ENCODE measurements at places on chromosomes 1 and 21.

DNA sequence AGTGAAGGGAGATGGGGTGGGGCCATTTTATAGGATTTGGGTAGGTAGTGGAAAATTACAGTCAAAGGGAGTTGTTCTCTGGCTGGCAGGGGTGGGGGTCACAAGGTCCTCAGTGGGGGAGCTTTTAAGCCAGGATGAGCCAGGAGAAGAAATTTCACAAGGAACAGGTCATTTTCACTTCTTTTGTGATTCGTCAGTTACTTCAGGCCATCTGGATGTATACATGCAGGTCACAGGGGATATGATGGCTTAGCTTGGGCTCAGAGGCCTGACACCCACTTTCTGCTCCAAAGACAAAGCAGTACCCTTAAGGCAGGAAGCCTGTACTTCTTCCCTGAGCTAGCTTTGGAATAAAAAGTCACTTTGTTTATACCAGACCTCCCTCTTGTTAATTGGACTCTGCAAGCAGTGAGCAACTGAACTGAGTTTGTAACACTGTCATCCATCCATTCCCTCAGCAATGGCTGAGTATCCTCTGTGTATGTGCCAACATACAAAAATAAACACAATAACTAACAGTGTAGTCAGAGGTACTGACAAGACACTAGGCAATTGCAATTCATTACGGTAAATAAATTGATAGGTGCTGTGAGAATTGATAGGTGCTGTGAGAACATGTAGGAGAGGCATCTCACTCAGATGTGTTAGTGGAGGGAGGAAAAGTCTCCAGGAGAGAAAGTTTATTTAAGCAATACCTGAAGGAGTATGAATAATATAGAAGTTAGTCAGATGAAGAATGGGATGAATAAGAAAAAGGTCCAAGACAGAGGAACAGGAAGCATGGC is 14.7 kb upstream of the RGS2 start:
- DNase-seq, result no peak

GRCh38 chr1:173020138-173020750 is 30.5 kb downstream of the TNFSF18 start:
- no peak for DNase-seq

- no peak for DNase-seq
Observed at GRCh38 chr1:34113887-34114286, 51.1 kb downstream of the CSMD2 start.

DNA sequence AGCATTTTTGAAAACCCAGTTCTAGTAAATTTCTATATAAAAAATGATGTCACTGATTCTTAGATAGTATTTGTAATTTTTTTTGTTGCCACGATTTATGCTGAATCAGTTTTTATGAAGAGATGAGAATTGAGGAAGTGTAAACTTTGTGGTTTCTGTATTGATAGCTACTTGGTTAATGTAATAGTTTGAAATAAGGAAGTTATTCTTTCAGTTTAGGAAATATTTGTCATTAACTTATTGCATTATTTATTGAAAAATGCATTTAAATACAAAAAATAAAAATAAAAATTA is 97.8 kb downstream of the ZFYVE9 start:
- DNase-seq, result no peak

- DNase-seq, result no peak
Observed at GRCh38 chr1:155093911-155094621, 15.4 kb downstream of the EFNA3 start.

DNA sequence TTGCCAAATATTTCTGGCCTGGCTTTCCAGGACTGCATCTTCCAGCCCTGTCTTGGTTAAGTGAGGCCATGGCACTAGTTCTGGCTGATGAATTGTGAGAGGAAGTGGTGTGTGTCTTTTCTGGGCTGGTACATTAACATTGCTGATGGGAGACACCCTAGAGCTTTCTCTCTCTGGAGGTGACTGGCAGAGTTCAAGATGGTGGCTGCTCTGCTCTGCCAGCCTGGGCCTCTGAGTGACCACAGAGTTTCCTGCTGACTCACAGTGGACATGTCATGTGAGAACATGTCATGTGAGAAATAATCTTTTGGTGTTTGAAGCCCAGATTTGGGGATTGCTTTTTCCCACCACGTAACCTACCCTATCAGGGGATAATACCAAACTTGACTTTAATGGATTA is 218.0 kb upstream of the KIAA0040 start:
- DNase-seq, result no peak

DNA sequence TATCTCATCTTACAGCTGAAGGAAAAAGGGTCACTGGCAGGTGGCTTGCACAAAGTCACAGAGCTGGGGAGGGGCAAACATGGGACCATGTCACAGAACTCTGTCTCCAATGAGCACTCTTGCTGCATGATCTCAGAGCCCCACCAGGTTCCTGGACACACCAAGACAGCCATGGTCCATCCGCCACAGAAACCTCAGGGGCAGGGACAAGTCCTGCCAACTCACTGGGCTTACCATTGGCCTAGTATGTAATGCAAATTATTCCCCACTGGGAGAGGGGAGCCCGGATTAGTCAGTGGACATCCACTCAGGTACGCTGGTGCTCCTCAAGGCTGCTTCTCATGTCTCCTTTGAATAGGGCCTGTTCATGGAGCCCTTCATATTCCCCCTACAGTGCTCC is 14.2 kb downstream of the S100A7A start:
- DNase-seq, result no peak

DNA sequence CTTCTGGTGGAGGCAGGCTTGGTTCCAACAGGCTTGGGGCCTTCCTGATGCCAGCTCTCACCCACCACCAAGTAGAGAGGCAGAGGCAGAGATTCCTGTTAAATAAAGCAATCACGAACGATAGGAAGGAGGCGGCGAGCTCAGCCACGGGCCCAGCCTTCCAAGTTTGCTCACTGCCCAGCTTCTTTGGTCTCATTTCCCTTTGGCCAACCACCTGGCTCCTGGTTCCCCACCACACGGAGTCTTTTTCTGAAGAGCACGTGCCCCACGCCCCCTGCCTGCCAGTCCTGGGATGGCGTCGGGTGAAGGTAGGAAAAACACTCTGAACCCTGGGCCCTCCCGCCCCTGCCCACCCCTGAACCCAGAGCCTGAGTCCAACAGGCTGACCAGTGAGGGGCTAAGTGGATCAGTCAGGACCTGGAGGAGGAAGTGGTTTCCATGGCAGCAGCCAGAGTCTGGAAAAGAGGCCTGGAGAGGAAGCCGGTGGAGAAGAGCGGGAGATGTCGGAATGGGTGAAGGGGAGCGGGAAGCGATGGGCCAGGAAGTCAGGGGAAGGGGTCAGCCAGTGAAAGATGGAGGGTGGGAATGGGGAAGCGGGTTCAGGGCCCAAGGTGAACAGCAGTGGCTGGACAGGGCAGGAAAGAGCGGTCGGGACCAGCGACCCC is 158.2 kb upstream of the KLHDC7A start:
- no peak for DNase-seq

DNA sequence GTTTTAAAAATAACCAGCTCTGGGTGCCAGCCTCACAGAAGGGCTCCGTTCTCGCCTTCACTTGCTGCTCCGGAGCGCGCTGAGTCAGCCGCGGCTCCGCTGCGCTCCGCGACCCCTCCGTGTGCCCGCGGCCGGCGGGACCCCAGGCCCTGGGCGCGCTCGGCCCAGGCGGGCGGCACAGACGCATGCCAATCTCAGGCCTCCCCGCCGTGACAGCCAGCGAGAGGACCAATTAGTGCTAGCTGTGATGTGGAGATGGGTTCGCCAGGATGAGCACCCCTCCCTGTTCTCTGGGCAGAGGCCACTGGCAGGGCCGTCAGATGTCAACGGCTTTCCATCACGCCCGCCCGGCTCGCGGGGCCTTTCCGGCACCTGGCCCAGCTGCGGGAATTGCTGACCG is 293.8 kb downstream of the SPATA17 start:
- no peak for DNase-seq

- no peak for DNase-seq
Observed at GRCh38 chr21:45032977-45033710, 41.2 kb upstream of the ADARB1 start.

- DNase-seq, result no peak
Observed at GRCh38 chr1:20604678-20605077, 15.8 kb downstream of the CDA start.

GRCh38 chr1:145716641-145717345 is 2.5 kb upstream of the CD160 start:
- DNase-seq, result no peak

DNA sequence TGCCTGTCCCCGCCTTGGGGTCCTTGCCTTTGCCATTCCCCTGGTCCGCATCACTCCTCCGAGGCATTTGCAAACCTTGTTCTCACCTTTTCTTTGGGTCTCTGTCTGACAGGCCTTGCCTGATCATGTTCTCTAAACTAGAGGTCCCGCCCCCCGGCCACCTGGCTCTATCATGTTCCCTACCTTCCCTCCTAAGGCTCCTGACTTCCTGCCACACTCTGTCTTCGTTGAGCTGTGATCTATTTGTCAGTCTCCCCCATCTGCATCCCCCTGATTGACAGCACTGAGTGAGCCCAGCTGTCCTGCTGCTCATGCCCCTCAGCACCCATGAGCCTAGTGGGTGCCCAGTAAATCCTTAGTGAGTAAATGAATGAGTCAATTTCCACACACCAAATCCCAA is 22.8 kb downstream of the ERG start:
- DNase-seq, result no peak

DNA sequence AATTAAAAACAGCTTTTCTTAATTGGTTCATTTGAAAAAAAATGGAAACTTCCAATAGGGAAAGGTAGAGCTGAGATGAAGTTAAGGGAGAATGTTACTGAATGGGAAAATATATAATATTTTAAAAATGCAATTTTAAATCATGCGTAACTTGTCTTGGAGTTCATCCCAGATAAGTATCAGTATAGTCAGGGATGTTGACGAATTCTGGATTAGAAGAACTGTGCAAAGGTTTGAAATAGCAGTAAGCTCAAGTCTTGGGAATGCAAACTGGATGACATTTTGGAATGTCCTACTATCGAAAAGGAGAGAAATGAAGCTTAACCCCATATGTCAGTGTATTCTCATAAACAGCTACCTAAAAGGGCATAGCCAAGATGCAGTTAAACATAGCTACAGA is 4.0 kb upstream of the ST6GALNAC3 start:
- DNase-seq, result no peak

GRCh38 chr1:218811497-218811896 is 362.2 kb upstream of the LYPLAL1 start:
- DNase-seq, result no peak
